Activated T-helper 1 cell treated with anti-CD3 and anti-CD28 coated beads, Interleukin-2, amount 50 U/mL, for 16 hours (primary cell): ENCODE measurements at places on chromosomes 16 and 17.

- DNase-seq: no peak
Measured at GRCh38 chr16:7313170-7313569, 19.5 kb upstream of the RBFOX1 start.

DNA sequence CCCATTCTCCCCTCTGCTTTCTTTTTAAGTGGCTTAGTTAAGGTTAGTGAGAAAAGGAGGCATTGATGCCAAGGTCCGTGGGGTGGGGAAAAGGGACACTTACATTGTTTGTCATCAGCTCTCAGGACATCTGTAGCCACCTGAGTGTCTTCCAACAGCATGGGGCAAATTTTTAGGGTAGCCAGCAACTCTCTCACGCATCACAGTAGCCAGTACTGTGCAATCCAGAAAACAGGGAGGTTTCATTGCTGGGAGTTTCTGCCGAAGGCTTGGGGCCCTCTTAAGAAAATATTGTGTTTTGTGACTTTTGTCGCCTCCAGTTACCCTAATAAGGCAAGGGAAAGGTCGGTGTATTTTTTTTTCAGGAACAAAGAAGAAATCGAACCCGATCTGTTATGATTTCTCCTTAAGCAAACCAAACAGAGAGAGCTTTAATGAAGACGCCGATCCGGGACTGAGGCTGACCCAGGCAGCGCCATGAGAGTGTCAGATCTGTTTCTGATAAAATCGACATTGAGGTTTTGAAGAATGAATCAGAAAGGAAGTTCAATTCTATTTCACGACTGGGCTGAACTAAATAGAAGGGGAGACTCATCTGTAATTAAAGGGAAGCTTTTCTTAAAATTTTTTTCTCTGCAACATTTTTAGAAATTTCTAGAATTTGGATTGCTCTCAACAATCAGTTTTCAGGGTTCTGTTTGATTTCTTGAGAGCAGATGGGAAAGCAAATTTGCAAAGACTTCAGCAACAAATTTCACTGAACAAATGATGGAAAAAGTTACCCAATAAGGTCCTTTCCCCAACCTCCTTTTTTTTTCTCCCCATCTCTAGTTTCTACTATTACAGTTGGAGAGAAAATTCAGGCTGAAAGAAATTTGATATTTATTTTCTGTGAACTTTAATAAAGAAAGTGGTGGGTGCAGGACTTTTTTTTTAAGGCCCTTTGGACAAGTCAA lies 144.7 kb upstream of the IRX3 start:
- no peak for DNase-seq

DNA sequence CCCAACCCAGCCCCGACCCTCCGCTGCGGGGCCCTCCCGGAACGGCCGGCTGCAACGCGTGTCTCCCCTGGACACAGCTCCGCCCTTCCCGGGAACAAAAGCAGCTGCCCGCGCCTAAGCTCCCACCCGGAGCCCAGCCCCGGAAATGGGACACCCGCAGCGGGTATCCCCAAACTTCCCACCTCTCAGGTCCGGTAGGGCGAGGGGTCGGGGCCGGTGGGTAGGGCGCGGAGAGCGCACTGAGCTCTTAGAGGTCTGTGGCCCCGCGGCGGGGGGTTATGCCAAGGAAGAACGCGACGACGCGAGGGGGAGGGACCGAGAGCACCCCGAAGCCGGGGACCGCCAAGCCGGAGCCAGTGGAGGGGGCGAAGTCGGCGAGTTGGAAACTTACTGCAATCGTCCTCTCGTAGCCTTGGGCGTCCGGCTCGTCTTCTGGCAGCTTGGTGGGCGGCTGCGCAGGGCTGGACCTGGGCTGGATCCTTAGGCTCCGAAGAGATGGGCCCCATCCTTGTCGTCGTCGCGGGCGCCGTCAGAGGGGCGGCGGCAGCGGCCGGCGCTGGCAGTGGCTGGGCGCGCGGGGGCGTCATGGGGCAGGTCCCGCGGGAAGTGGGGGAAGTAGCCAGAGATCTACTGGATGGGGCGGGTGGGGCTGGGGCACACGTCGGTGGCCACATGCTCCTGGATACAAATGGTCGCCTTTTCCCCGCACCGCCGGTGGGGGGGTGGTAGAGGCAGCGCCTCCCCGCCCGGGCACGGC lies 6.9 kb downstream of the USP6 start:
- DNase-seq: no peak

DNA sequence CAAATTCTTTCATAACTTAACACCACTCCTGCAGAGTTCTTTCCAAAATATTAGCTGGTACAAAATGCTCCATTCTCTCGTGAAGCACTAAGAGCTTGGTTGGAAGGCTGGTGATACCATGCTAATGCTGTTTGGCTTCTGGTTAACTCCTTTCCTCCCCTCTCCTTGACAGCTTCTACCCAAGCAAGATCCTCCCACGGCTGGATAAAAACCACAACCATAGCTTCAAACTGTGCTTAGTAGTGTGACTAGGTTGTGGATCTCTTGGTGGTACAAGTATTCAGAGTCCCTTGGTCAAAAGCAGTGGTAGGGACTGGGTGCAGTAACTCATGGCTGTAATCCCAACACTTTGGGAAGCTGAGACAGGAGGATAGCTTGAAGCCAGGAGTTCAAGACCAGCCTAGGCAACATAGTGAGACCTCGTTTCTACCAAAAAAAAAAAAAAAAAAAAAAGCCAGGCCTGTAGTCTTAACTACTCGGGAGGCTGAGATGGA lies 2.3 kb downstream of the PHAF1 start:
- no peak for DNase-seq

- DNase-seq: peak; percentile 44
Measured at GRCh38 chr17:27654654-27655524, 23.9 kb downstream of the LGALS9 start.

DNA sequence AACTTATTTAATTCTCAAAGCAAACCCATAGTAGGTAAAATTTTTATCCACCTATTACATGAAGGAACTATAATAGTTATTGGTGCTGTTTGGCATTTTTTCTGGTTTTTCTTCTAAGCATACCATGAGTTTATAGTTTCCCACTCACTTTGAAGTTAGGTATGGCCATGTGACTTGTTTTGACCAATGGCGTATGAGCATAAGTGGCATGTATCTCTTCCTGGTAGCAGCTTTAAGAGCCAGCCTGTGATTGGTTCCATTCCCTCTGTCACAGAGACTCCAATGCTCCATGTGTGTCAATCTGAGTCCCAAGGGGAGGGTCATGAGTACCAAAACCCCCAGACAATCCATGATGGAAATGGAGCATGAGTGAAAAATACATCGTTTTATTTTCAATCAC lies 282.9 kb upstream of the N4BP1 start:
- no peak for DNase-seq

DNA sequence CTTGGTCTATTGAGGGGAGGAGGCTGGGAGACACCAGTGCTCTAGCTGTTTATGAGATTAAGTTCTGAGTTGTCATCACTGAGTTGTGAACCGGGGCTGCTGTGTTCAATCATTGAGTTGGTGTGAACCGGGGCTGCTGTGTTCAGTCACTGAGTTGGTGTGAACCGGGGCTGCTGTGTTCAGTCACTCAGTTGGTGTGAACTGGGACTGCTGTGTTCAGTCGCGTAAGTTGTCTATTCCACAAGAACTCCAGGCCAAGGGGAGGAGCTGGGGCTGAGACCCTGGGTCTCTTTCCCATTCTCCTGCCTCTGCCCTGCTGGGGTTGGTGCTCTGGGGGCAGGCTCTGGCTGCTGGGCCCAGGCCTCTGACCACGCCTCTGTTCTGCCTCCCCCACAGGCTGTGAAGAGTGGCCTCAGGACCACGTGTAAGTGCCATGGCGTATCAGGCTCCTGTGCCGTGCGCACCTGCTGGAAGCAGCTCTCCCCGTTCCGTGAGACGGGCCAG lies 24.5 kb downstream of the WNT9B start:
- DNase-seq: no peak

- no peak for DNase-seq
Measured at GRCh38 chr17:52048137-52048898, 110.2 kb downstream of the CA10 start.

- peak; percentile 40 for DNase-seq
Measured at GRCh38 chr16:70395345-70395901, 43.5 kb downstream of the ST3GAL2 start.

GRCh38 chr17:17140590-17140980 lies 65.5 kb downstream of the PLD6 start:
- DNase-seq: no peak

DNA sequence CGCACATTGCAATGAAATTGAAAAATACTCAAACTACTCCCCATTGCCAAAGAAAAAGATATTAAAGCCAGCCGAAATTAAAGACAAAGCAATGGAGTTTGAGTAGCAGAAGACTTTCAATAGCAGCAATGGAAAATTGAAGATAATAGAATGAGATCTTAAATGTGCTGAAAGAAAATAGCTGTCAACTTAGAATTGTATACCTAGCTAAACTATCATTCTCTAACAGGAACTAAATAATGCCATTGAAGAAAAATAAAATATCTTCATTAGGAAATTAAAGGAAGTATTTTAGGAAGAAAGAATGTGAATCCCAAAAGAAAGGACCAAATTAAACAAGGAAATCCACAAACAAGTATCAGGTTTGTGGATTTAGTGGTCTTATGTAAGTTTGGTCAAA lies 165.6 kb downstream of the USP31 start:
- no peak for DNase-seq

- DNase-seq: no peak
Measured at GRCh38 chr16:57027067-57027466, 37.7 kb downstream of the NLRC5 start.

DNA sequence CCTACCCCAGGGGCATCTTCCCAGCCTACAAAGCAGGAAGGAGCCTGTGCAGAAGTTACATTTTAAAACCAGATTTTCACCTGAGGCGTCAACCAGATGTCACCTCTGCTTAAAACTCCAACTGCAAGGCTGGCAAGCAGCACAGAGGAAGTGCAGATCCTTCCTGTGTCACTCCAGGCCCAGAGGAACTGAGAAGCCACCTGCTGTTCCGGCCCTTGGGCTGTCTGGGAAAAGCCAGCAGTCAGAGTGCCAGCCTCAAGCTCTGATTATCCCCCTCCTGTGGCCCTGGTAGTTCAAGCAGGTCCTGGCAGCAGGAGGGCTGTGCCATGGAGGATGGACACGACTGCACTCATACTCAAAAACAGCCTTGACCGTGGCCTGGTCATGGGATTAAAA lies 10.2 kb downstream of the POLR2C start:
- DNase-seq: no peak

GRCh38 chr17:3688027-3688553 lies 7.9 kb downstream of the P2RX5 start:
- DNase-seq: no peak

- no peak for DNase-seq
Measured at GRCh38 chr17:55190748-55191147, 74.0 kb upstream of the HLF start.

- no peak for DNase-seq
Measured at GRCh38 chr17:81473019-81473418, 39.6 kb downstream of the ACTG1 start.

DNA sequence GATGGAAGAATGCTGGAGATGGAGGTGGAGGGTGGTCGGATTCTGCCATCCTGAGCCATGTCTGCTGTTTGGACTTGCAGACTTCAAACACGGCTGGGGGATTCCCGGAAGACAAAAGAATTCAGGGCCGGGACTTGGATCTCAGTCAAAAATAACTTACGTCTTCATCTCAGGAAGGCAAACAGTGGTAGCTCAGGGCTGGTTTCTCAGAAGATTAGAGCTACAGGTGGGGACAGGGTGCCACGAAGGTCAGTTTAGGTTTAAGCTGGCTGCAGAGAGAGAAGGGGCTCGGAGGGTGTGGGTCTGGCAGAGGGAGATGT lies 4.3 kb upstream of the RHBDL3 start:
- DNase-seq: no peak

- no peak for DNase-seq
Measured at GRCh38 chr16:10817963-10818941, at the start of gene TVP23A. Gene TVP23A (minus strand): TSS chr16:10818794. CDS start chr16:10818493, 301 bp downstream.

DNA sequence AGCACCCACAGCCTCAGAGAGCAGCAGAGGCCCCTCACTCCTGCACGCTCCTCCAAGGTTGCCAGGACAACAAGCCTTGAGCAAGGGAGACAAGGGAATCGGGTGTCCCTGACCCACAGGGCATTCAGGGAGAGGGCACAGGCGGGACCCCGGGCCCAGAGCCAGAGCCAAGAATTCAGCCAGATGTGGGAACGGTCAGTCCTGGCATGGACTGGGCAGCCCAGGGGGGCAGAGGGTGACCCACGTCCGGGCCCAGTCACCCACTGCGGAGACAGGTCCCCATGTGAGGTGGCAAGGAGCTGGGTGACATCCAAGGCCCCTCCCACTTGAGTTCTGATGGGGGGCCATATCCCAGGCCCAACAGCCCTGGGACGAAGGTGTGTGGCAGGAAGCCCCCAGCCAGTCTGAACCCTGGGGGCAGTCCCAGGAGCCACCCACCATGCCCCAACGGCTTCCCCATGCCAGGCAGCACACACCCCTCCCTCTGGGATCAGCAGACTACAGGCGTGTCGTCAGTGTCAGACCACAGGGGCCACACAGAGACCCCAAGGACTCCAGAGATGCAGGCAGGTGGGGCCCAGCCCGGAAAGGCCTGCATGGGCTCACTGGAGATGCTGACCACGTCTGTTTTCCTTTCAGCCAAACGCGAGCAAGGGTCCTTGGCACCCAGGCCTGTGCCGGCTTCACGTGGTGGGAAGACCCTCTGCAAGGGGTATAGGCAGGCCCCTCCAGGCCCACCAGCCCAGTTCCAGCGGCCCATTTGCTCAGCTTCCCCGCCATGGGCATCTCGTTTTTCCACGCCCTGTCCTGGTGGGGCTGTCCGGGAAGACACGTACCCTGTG lies 23.0 kb downstream of the USP6 start:
- no peak for DNase-seq
